Subcutaneous preadipocyte (primary cell): ENCODE measurements at places on chromosomes 6 and 20. TPM values are rescaled to one million over a fixed set of nuclear protein-coding genes. Genes with fewer than 3 reads are reported as not detected.

Gene MDN1
- total RNA-seq = 36.4 and 51.4 TPM in 2 replicates

Gene ELOVL4
- 5.9 and 8.4 TPM in 2 replicates for total RNA-seq

Gene C4B
- total RNA-seq = 1.4 and 1.5 TPM in 2 replicates

Gene SUMO4
- total RNA-seq = 1.8 and 2.7 TPM in 2 replicates

Gene C20orf202
- not detected in 2 replicates for total RNA-seq

Gene TNFRSF6B
- total RNA-seq = 8.2 and 10.7 TPM in 2 replicates

Gene PRRT1
- total RNA-seq = under 0.01 and 0.20 TPM in 2 replicates

Gene WFDC12
- total RNA-seq = not detected in 2 replicates

Gene TRIM31
- not detected in 2 replicates for total RNA-seq

Gene SLPI
- total RNA-seq = not detected in 2 replicates

Gene ERVFRD-1
- not detected in 2 replicates for total RNA-seq
